Ammon's horn (tissue), 1 donor: ENCODE measurements at places on chromosomes 11 and 22.

- DNase-seq: no peak
Observed at GRCh38 chr11:23947883-23948282, 549.0 kb upstream of the LUZP2 start.

DNA sequence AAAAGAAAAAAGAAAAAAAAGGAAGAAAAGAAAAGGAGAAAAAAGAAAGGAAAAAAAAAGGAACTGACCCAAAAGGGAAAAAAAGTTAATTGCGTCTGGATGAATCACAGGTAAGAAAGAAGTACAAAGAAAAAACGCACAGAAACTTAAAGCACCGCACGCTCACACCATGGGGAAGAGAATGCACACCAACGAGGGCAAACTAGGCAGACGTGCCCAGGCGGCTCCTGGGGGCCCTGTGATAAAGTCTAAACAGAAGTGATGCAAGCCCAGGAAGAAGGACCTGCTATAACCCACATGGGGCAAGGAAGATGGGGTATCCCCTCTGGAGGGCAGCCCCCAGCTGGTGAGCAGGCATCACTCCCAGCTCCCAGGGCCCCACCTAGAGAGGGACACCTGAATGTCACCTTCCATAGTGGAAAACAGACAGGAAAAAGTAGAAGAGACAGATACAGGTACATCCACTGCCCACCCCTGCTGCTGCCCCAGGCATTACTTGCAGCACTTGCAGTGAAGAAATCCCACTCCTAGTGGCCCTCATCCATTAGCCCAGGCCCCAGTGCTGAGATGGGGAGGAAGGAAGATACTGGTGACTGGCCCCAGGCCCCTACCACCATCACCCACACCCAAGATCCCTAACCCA is 28.9 kb downstream of the NAP1L4 start:
- no peak for DNase-seq

DNA sequence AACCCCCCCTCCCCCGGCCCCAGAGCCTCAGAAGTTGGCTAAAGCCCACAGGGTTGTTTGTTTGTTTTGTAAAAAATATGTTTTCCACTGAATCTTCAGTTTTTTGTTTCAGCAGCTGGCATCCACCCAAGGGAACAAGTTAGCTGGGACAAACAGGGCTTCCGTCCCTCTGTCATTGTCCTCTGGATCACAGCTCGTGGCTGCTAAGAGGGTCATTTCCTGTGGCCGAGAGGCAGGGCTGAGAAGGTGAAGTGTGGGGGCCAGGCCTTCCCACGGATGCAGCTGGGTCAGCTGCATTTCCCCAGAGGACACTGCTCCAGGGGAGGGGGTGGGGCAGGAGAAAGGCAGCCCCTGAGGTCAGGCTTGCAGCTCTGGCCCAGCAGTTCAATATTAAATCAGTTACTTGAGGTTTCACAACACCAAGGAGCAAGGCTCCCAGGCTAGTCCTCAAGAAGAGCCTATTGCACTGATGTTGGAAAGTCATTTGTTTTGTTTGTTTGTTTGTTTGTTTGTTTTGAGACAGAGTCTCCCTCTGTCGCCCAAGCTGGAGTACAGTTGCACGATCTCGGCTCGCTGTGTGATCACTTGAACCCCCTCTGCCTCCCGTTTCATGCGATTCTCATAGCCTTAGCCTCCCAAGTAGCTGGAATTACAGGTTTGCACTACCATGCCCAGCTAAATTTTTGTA is 34.4 kb upstream of the SMTN start:
- no peak for DNase-seq

DNA sequence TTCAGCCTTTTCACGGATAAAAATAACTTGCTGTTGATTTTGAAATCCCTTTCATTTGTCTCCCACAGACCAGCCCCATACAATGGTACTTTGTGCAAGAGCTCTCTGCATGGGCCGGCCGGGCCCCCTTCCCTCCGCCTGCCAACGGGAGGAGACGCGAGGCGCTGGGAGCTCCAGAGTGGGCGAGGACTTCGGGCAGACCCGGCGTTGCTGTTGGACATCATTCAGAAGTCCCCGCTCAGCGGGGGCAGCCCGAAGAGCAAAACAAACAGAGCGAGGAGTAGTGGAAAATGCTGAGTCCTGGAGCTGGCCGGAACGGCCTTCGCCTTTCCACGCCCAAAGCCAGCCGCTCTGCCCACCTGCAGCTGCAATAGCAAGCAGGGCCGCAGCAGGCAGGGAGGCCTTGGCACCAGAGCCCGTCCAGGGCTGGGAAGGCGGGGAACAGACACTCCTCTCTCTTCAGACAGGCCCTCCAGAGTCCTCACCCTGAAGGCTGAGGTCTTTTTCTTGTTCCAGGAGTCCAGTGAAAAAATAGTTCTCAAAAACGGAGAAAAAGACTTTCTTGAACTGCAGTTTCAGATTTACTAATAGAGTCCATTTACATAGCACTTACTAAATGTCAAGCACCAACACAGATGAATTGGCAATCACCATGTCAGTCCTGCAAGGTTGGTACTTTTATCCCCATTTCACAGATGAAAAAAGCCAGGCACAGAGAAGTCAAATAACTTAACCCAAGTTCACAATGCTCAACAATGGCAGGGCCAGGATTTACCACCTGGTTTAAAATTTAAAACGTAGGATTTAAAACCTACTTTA is 135.5 kb downstream of the ETS1 start:
- peak; percentile 85 for DNase-seq

DNA sequence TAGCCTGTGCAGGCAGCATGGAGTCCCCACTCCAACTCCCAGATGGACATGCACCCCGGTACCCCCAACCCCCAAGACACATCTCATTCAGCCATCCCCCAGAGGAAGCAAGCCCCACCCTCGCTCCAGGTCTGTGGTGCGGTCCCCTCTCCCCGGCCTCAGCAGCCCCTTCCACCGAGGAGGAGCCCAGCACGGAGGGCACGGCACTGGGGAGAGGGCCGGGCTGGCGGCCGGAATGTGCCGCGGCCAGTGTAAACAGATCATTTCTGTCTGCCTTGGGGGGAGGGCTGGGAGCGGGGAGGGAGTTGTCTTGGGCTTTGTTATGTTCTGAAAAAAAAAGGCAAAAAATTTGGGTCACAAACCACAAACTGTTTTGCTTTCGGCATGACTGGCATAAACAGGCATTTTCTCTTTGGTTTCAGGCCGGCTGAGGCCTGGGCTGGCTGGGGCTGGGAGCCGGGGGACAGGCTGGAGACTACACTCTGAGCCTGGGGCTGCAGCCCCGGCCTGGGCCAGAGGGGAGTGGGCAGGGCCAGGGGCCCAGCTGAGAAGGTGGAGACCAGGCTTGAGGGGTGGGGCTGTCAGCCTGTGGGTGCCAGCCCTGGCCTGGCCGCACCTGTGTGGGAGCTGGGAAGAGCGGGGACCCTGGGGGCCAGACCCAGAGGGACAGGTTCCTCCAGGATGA is 16.8 kb downstream of the IGF2 start:
- DNase-seq: no peak

DNA sequence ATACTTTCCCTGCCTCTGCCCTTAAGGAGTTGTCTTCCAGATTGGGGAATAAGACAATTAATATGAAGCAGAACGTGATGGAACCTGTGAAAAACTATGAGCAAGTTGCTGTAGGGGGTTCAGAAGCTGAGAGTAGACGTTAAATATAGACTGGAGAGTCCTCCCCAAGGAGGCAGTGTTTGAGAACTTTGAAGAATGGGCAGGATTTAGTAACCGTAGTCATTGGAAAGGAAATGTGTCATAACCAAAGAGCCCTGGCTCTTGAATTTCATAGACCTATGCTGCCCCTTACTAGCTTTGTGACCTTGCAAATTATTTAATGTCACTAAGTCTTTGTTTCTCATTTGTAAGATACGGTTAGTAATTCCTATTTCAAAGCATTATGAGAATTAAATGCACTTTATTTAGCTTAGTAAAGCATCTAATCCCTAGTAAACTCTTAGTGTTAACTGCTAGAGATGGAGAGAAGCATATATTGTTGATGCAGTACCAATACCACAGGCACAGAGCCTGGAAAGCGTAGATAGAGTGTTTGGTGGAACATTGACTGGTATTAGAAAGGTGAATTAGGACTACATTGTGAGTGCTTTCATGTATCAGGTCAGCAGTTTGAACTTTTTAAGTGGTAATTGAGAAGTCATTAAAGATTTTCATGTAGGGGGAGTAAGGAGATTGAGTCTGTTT is 54.1 kb downstream of the MCAM start:
- no peak for DNase-seq

- no peak for DNase-seq
Observed at GRCh38 chr22:21628386-21629254, 1.2 kb downstream of the YDJC start.

DNA sequence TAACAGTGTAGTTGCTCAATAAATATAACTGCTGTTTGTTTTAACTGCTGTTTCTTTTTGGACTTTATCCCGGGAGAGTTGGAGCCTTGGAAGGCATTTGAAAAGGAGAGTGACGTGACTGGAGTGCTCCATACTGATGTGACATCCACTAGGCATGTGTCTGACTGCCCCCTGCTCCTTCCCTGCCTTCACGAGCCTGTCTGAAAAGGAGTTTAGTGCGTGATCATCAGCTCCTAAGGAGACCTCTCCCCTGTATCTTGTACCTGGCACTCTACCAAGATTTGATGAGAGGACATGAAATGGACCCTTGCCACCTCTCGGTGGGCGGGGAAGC is 22.9 kb downstream of the ZBTB16 start:
- no peak for DNase-seq

DNA sequence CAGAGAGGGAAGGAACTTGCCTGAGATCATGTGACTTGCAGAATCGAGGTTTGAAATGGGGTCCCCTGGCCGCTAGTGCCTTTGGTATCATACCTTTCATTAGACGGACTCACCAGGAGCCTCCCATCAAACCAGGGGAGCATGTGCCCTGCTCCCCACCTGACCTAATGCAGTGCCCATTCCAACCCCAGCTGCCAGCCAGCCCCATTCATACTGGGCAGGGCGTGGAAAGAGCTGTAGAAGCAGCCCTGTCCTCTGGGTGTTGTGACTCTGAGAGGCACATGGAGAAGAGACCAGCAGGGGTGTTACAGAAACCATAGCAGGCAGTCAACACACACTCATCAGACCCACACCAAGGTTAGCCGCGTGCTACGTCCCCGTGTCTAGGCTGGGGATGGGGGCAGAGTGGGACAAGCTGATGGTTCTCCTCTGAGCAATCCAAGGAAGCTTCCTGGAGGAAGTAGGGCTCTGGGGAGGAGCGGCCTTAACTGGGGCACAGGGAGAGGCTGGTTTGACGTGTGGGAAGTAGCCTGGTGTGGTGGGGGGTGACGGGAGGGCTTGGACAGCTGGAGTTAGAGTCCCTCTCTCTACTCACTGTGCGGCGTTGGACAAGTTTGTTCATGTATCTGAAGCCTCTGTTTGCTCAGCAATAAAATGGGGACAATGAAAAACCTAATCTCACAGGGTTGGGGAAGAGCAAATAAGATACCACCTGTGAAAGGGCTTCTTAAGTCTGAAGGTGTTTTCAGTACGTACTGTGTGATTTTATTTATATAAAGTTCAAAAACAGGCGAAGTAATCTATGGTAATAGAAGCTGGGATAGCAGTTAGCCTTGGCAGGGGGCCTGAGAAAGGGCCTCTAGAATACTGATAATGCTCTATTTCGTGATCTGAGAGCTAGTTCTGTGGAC is 14.0 kb downstream of the GRIK4 start:
- no peak for DNase-seq

DNA sequence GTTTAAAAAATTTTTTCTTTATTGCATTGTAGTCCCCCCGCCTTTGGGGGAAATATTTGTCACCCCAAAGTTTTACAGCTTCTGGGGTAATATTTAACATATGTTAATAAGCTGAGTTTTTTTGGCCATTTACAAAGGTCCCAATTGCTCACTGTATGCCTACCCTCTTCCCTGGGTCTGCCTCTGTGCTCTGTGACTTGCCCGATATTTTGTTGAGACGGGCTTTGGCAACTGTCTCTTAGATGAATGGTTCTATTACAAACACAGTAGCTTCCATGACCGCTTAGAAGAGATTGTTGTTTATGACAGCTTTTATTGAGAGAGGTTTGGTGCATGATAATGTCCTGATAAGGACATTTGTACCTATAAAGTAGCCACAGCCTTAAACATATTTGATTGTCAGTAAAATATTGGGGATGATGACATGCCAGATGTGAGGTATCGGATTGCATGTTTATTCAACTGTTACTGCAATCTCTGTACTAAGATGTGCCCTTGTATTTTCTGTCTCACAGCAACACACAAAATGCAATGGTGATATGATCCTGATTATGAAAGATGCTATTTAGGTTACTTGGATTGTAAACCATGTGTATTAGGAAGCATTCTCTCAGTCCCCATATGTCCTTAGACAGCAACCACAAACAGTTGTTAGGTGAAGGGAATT is 103.1 kb downstream of the TEAD1 start:
- no peak for DNase-seq

GRCh38 chr22:22396741-22397291 is 111.7 kb downstream of the ZNF280B start:
- no peak for DNase-seq

GRCh38 chr22:48222742-48223487 is 1460.5 kb downstream of the TBC1D22A start:
- DNase-seq: no peak

DNA sequence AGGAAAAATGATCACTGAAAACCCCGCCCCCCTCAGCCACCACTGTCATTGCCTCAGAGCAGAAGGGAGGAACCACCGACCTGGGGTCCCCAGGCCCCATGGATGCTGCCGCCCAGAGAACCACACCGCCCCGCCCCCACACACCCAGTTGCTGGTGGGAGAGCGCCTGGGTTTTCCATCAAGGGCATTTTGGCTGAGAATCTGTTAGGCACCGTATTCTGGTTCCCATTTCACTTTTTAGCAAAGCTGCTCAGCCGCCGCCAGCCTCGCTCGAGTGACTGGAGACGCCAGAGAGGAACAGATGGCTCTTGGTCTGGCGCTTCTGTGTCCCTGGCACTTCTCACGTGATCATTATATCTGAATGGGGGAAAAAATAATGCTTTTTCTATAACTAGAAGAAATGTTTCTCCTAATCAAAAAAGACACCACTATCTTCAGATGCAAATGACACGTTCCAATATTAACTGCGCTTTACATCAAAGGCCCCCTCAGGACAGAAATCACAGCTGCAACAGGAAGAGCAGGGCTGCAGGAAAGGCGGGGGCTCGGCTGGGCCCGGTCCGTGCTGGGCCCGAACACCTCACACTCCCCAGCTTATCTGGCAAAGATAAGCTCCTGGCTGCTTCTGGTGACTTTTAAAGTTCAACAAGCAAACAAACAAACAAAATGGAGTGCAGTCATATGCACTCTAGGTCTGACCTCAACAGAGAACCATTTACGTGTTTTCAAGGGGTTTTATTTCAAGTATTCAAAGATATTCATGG is 149.8 kb downstream of the MPPED1 start:
- peak; percentile 52 for DNase-seq

- DNase-seq: no peak
Observed at GRCh38 chr22:42217019-42217751, 53.3 kb downstream of the TCF20 start.
